ENCODE measurements at places on chromosomes 4 and X. TPM values are rescaled to one million over a fixed set of nuclear protein-coding genes. Genes with fewer than 3 reads are reported as not detected.
A peak's percentile ranks its signal among the peaks of the same experiment; 100 is the strongest.

DNA sequence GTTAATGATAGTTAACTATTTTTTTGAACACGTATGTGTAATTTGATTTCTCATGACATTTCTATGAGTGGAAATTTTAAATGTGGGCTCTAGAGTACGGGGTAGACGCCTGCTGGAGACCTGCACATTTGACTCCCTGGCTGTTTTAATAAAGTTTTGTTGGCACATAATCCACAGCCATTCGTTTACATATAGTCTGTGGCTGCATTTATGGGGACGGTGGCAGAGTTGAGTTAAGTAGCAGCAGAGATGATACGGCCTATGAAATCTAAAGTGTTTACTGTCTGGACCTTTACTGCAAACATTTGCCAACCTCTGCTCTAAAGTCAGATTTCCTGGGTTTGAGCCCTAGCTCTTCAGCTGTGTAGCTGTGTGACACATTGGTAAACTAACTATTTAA is 118.8 kb downstream of the CHRNA9 start:
- H3K4me1 ChIP-seq = no peaks in the 10 kb centered on the region
- no peak for DNase-seq
- no peak overlapping the region for H3K4me3 ChIP-seq
- no peaks in the 10 kb centered on the region for H3K27me3 ChIP-seq
- H3K27ac ChIP-seq = no peak overlapping the region
- H3K36me3 ChIP-seq = no peaks in the 10 kb centered on the region

GRCh38 chr4:53018471-53018870 is 156.4 kb downstream of the RASL11B start:
- no peaks in the 10 kb centered on the region for H3K4me1 ChIP-seq
- no peaks in the 10 kb centered on the region for H3K27me3 ChIP-seq
- no peak for DNase-seq
- no peaks in the 10 kb centered on the region for H3K36me3 ChIP-seq
- H3K27ac ChIP-seq = no peak overlapping the region

DNA sequence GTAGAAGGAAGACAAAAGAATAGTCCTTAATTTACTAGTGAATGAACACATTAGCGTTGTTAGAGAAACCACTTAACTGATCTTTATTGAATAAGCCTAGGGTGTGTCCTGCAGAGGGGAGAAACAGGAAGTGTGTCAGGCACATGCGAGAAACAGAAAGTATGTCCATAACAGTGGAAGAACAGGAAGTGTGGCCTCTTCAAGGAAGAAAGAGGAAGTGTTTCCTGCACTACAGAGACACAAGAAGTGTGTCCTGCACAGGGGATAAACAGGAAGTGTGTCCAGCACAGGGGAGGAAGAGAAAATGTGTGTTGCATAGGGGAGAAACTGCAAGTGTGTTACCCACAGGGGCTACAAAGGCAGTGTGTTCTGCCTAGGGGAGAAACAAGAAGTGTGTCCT is 539.6 kb upstream of the PRKX start:
- no peaks in the 10 kb centered on the region for H3K27me3 ChIP-seq
- no peaks in the 10 kb centered on the region for H3K36me3 ChIP-seq
- no peak overlapping the region for H3K27ac ChIP-seq
- no peaks in the 10 kb centered on the region for H3K4me1 ChIP-seq

The BLTP1 gene
- total RNA-seq = 134 TPM

DNA sequence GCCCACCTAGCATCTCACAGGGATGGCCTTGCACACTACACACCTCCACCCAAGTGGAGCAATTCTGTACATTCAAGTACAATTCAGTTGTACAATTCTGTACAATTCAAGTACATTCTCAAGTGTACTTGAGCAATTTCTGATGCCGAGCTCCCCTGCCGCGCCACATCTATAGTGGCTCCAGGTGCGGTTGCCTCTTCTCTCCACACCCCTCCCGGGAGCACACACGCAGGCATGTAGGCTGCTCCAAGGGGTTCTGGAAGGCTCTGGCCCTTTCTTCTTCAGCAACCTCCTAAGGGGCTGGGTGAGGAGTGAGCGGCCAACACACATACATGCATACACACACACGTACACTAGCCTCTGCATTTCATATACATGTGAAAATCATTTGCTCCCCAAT is 18.9 kb upstream of the DUSP9 start:
- H3K36me3 ChIP-seq = no peaks in the 10 kb centered on the region
- no peaks in the 10 kb centered on the region for H3K4me1 ChIP-seq
- H3K4me3 ChIP-seq = no peak overlapping the region
- no peak overlapping the region for H3K27ac ChIP-seq
- H3K27me3 ChIP-seq = peaks cover 68% of the 10 kb centered on the region

DNA sequence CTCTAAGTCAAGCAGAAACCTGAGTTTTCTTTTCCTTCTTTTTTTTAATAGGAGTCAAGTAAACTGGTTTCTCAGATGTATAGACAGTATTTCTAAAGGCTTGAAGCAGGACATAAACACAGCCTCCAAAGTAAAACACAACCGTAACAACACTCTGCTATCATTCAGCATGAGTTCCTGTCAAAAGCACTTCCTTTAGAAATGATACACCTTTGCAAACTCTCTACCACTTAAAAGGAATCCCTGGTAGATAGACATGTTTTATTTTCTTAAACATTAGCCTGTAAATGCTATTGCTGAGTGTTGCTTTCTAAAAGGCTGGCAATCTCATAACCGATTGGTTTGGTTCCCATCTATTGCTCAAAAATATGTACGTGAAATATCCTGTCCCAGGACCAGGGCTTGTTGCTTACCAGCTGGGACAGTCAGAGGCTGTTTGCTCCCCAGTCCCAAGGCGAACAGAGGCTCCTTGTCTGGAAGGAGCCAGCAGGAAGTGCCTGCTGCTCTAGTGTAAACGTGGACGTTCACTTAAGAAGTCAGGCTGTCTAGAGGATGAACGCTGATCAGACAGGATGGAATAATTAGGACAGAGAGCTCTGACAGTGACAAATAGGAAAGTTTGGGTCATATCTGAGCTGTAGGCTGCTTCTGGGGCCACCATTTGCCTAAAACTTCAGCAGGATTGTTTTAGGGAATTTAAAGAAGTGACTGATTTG is 173.9 kb upstream of the KLF3 start:
- peak overlapping the region; percentile 79 for H3K27ac ChIP-seq
- H3K36me3 ChIP-seq = no peaks in the 10 kb centered on the region
- H3K4me1 ChIP-seq = no peaks in the 10 kb centered on the region
- H3K4me3 ChIP-seq = no peak overlapping the region
- no peak for DNase-seq

The MAPK10 gene
- total RNA-seq = 18.4 TPM

DNA sequence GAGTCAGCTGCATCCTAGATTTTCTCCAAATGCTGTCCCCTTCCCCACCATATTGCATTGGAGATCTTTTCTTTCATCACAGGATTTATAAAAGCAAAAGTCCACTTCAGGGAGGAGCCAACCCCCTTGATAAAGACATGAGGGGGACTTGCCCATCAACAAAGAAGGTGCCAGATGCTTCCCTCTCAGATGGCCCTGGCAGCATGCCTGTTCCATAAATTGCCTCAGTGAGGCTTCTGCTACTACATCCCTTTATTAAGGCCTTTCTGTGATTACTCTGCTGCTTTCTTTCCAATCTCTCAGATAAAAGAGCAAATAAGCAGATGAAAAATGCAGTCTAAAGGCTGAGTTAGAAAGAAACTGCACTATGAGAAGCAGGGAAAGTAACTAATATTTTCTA is 511.6 kb downstream of the PACRGL start:
- no peak overlapping the region for H3K4me3 ChIP-seq
- H3K27me3 ChIP-seq = no peaks in the 10 kb centered on the region
- H3K27ac ChIP-seq = no peak overlapping the region
- no peak for DNase-seq
- no peaks in the 10 kb centered on the region for H3K4me1 ChIP-seq

GRCh38 chrX:140971099-140971795 is 31.1 kb upstream of the SPANXB1 start:
- H3K27ac ChIP-seq = no peak overlapping the region
- peaks cover 6% of the 10 kb centered on the region for H3K27me3 ChIP-seq
- no peak overlapping the region for H3K4me3 ChIP-seq
- DNase-seq = no peak

The CABS1 gene
- total RNA-seq = not detected

GRCh38 chr4:59200992-59201391 is 1999.1 kb upstream of the ADGRL3 start:
- no peak overlapping the region for H3K4me3 ChIP-seq
- no peak overlapping the region for H3K27ac ChIP-seq
- no peaks in the 10 kb centered on the region for H3K4me1 ChIP-seq
- no peak for DNase-seq
- no peaks in the 10 kb centered on the region for H3K36me3 ChIP-seq

DNA sequence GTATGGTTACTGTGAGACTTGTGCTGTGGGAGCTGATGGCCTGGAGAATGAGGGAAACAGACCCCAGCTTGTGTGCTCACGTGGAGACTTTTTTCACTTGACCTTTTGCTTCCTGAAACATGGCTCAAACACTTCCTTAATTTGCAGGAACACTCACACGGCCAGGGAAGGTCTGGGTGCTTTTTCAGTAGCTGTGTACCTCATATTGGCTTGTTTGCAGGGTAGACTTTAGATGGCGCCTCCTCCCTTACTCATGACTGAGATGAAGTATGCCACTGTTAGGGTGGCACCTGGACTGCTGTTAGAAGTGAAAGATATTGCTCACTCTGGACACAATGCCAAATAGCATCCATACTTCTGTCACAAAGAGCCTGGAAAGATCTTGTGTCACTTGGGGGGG is 75.7 kb upstream of the WDR1 start:
- no peaks in the 10 kb centered on the region for H3K27me3 ChIP-seq
- no peak for DNase-seq
- no peak overlapping the region for H3K4me3 ChIP-seq
- no peaks in the 10 kb centered on the region for H3K4me1 ChIP-seq
- H3K27ac ChIP-seq = no peak overlapping the region

GRCh38 chrX:153794897-153795816 is 689 bp downstream of the SSR4 start:
- H3K27me3 ChIP-seq = peaks cover 35% of the 10 kb centered on the region
- H3K4me3 ChIP-seq = peak overlapping the region; percentile 65
- no peak for DNase-seq
- no peaks in the 10 kb centered on the region for H3K36me3 ChIP-seq
- peak overlapping the region; percentile 89 for H3K27ac ChIP-seq
- no peaks in the 10 kb centered on the region for H3K4me1 ChIP-seq

DNA sequence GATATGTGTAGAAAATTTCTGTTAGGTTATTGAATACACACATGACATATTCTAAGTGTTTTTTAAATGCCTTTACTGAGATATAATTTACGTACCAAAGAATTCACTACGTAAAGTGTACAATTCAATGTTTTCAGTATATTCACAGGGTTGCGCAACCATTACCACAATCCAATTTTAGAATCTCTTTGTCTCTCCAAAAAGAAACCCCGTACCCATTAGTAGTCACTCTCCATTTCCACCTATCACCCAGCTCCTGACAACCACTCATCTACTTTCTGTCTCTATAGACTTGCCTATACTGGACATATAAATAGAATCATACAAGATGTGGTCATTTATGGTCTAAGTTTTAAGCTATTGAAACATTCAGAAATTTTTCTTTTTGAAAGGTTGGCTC is 53.0 kb upstream of the FBXW7 start:
- no peaks in the 10 kb centered on the region for H3K4me1 ChIP-seq
- DNase-seq = no peak
- H3K36me3 ChIP-seq = no peaks in the 10 kb centered on the region
- H3K4me3 ChIP-seq = no peak overlapping the region
- H3K27ac ChIP-seq = peak overlapping the region; percentile 26

- no peak for DNase-seq
- peak overlapping the region; percentile 62 for H3K4me3 ChIP-seq
- peak overlapping the region; percentile 81 for H3K27ac ChIP-seq
- no peaks in the 10 kb centered on the region for H3K4me1 ChIP-seq
- H3K36me3 ChIP-seq = no peaks in the 10 kb centered on the region
- H3K27me3 ChIP-seq = no peaks in the 10 kb centered on the region
These were observed 77.5 kb downstream of the RLIM start for GRCh38 chrX:74536832-74537371.

The DCAF8L2 gene
- total RNA-seq = not detected

The DRP2 gene
- under 0.01 TPM for total RNA-seq

DNA sequence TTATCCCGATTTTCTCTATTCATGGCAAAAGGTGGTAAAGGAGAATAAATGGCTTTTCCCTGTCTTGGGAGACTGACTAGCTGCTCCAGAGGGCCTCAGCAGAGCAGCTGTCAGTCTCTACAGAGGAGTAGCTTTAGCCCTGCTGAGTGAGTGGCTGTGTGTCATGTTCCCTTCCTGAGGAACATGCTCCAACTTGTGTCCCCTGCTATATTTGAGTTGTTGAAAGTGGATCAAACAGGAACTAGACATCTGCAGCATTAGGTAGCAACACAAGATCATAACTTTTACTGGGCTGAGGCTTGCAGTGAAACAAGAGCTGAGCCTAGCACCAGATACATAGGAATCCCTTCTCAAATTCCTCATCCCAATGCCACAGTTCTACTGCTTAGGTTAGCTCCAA is 26.7 kb upstream of the PLAC1 start:
- H3K27me3 ChIP-seq = peaks cover 37% of the 10 kb centered on the region
- H3K4me1 ChIP-seq = no peaks in the 10 kb centered on the region
- no peak for DNase-seq
- H3K27ac ChIP-seq = no peak overlapping the region

GRCh38 chr4:129335818-129336217 is 239.9 kb downstream of the C4orf33 start:
- H3K27me3 ChIP-seq = no peaks in the 10 kb centered on the region
- H3K4me3 ChIP-seq = no peak overlapping the region
- H3K4me1 ChIP-seq = no peaks in the 10 kb centered on the region
- H3K36me3 ChIP-seq = no peaks in the 10 kb centered on the region
- no peak for DNase-seq

- DNase-seq = no peak
- no peak overlapping the region for H3K27ac ChIP-seq
- H3K36me3 ChIP-seq = no peaks in the 10 kb centered on the region
These were observed 73.0 kb downstream of the TAB3 start for GRCh38 chrX:30816079-30816478.

- no peak overlapping the region for H3K4me3 ChIP-seq
- no peaks in the 10 kb centered on the region for H3K27me3 ChIP-seq
- DNase-seq = no peak
- no peaks in the 10 kb centered on the region for H3K36me3 ChIP-seq
These were observed 47.9 kb downstream of the NAP1L5 start for GRCh38 chr4:88649716-88650115.

DNA sequence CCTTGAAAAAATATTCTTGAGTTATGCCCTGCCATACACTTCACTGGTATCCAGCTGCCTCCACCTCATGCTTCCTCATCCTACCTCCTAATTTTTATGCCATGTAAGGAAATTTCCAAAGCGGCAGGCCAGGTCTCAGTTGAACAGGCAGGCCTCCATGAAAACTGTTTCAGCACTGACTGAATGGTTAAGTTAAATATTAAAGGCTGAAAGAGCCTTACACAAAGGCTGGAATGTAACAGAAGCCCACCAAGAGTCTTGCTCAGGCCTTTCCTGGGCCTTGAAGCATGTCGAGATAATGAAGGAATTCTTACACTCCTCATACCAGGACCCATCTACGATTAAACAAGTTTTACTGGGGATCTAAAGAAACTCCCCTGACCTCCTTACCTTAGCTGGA is 359.6 kb upstream of the NOCT start:
- no peaks in the 10 kb centered on the region for H3K36me3 ChIP-seq
- H3K4me1 ChIP-seq = no peaks in the 10 kb centered on the region
- no peak for DNase-seq
- H3K27ac ChIP-seq = no peak overlapping the region

The ZNF518B gene
- total RNA-seq = 24.7 TPM

The LRPAP1 gene
- 111 TPM for total RNA-seq

- DNase-seq = no peak
- H3K36me3 ChIP-seq = no peaks in the 10 kb centered on the region
- H3K27ac ChIP-seq = peak overlapping the region; percentile 82
- H3K4me3 ChIP-seq = peak overlapping the region; percentile 66
- no peaks in the 10 kb centered on the region for H3K27me3 ChIP-seq
These were observed 1.3 kb downstream of the SH3TC1 start for GRCh38 chr4:8200302-8200975.
